Calu3 (cell line): ENCODE measurements at places on chromosomes 4 and X.
A peak's percentile ranks its signal among the peaks of the same experiment; 100 is the strongest.

GRCh38 chr4:36168127-36168878, 76.0 kb downstream of the ARAP2 start:
- DNase-seq: no peak

DNA sequence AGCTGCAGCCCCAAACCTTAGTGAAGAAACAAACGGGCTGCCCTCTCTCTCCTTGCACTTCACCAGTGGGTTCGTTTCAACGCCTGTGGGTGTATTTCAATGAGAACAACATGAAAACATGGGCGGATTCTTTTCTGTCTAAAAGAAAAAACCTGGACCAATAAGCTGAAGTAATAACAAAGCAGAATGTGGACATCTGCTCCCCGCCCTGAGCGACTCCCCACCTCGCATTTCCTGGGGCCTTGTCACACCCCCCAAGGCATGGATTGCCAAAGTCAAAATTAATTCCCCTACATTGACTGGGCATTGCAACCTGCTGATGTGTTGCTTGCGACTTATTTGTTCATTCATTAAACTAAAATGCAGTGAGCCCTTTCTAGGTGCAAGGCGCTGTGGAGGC, 142.9 kb downstream of the BCOR start:
- DNase-seq: no peak

- DNase-seq: no peak
Measured at GRCh38 chr4:154741922-154742850, 1.6 kb upstream of the LRAT start.

DNA sequence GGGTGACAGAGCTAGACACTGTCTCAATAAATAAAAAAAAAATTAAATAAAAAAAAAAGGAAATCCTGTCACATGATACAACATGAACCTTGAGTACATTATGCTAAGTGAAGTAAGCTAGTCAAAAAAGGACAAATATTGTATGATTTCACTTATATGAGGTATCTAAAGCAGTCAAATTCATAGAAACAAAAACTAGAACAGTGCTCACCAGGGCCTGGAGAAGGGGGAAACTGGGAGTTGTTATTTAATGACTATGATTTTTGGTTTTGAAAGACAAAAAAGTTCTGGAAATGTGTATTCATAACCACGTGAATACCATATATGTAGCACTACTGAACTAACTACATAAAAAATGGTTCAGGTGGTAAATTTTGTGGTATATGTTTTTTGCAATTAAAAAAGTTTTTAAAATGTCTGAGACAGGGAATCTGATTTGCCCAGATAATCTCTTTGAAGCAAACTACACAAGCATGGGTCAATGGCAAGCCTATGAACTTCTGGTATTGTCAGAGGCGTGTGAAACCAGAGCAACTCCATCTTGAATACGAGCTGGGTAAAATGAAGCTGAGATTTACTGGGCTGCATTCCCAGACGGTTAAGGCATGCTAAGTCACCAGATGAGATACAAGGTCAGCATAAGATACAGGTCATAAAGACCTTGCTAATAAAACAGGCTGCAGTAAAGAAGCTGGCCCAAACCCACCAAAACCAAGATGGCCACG, 42.3 kb downstream of the ANAPC10 start:
- DNase-seq: no peak

DNA sequence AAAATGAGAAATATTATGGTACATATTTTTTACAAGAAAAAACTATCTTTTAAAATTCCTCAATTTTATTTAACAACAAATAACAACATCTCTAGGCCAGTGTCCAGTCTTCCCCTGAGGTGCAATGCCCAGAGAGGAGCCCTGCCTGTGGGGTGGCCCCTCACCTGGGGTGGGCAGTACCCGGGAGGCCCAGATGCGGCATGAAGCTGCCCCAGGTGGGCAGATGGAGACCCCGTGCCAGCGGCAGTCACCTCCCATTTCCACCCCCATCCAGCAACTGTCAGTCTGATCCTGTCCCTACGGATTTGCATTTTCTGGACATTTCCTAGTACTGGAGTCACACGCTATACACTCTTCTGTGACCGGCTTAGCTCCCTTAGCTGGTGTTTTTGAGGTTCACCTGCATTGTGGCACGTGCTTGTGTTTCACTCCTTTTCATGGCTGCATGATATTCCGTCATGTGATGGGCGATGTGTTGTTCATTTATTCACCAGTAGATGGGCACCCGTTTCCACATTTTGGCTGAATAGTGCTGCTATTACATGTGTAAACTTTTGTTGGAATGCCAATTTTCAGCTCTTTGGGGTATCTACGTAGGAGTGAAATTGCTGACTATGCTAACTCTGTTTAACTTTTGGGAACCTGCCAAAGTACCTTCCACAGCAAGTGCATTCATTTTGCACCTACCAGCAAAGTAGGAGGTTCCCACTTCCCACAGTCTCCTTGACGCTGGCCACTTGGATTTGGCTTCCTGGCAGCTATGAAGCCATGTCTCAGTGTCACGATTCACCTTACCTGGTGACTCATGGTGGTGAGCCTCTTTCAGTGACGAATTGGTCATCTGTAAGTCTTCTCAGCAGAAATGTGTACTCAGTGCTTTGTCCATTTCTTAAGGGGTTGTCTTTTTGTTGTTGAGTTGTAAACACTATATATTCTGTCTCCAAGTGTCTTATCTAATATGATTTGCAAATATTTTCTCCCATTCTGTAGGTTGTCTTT, 11.7 kb upstream of the MAEA start:
- DNase-seq: no peak

- DNase-seq: no peak
Measured at GRCh38 chr4:108432418-108432817, 188.0 kb upstream of the RPL34 start.

DNA sequence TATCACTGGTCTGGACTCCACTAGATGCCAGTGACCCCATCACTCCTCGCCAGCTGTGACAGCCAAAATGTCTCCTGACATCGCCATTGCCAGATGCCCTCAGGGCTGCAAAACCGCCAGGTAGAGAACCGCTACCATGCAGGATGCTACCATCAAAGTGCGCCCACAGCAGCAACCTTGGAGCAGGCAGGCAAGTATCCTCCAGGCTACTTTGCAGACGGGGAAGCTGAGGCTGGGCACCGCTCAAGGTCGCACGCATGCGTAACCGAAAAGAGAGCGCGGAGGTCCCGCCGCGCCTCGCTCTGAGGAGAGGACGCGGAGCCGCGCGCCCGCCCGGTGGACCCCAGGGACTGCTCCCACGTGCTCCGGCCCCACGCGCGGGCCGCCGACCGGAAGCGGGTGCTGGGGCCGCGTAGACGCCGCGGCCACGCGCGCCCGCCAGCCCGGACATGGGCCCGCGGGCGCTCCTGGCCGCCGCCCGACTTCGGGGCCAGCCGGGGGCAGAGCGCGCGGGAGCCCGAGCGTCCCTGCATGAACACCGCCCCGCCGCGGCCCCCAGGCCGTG, at the start of gene STS:
Gene STS (plus strand): TSS at position 300 of the 565 bp plus-strand sequence. CDS start 105,488 bp downstream, outside the sequence.
- peak; percentile 20 for DNase-seq

GRCh38 chr4:165476214-165477098, 97.6 kb downstream of the CPE start:
- DNase-seq: peak; percentile 57

- no peak for DNase-seq
Measured at GRCh38 chr4:180394312-180394711, 1848.9 kb upstream of the TENM3 start.

DNA sequence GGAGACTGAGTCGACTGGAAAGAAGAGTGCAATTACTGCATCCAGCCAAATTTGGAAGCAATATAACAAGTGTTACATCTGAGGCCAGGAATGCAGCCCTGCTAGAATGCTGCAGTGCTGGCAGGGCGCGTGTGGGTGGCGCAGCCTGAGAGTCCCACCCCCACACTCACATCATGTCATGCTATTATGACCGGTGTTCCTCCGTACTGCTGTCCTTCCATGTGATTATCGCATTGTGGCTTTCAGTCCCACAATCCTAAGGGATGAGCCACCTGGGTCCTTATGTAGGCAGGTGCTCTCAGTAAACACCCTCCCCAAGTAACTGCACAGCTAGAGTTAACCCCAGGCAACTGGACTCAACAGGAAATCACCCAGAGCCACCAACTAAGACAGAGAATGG, 122.6 kb upstream of the CPEB2 start:
- no peak for DNase-seq

DNA sequence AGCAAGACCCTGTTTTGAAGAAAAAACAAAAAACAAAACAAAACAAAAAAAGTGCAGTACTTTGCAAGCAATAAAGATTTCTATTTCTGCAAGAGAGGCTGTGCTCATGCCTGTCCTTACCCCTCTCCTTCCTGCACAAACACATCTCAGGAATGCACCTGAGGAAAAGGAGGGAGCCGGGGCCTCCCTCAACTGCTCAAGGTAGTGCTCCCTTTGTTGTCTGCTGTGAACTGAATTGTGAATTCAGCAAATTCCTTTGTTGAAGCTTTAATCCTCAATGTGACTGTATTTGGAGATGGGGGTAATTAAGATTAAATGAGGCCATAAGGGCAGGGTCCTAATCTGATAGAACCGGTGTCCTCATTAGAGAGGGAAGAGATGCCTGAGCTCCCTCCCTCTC, 13.9 kb downstream of the FTSJ1 start:
- no peak for DNase-seq

DNA sequence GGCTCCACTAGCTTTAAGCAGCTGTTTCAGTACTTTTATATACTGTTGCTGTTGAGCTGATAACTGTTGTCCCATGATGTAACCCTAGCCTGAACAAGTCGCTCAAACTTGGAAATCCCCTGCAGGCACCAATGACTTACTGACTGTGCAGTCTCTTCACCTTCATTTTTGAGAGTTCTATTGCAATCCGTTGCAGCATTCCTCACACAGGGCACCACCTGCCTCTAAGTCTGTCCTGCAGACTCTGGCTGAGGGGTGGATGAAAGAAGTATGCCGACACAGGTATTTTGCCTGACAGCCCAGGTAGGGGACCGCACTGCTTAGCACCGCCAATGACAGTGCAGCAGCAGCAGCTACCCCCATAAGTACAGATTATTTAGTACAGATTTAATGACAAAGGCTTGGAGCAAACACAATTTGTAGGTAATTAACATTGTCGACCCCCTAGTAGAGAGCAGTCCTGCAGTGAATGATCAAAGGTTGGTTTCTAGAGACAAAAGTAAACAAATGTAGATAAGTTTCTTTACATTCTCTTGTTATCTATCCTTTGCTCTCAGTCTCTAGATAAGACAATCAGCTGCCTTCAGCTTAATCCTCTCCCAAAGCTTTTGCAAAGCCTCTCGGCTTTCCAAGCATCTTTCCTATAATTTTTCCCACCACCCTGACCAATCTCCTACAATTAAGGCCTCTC, 205.0 kb downstream of the PABPC4L start:
- no peak for DNase-seq

DNA sequence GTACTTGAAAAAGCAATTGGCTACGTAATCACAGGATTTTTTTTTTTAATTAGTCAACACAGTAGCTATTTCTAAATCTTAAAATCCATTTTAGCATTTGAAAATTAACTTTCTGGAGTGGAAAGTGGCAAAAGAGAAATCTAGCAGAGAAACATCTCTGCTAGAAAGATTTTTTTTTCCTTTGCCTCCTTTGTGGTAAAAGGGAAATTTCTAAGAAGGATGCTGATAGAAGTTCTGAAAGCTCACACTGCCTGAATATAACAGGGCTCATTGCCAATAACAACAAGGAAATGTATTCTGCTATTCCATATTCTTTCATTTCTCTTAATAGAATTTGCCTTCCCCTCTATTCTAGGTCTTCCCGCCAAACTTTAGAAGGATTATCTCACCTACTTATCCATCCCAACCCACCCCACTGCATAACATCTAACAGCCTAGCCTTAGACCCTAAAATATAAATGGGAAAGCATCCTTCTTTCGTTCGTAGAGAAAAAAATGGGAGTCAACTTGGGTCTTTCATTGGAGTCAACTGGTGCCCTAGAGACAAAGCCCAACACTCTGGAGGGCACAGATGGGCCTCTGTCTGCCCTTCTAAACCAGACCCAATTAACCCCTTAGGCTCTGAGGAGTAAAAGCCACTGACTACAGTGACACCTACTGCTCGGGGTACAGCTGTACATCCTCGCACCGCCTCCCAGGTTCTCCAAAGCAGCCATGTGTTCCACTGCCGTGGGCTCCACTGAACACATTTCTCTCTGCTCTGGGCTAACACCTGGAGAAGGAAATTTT, 103.9 kb downstream of the MAML3 start:
- no peak for DNase-seq

DNA sequence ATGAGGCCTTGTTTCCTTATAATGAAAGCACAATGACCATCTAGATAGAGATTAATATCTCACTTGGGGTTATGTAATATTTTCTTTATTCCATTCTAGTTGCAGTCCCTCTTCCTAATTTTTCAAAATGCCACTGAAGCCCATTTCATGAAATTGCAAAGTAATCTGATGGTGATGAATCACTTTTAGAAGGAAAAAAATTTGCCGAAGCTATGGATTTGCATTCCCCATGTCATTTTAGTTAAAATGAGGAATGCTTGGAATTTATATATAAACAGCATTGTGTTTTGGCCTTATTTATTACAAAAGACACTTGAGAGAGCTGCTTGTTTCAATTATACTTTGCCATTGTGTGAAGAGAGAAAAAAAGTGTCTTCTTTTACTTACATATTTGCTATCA, 241.7 kb upstream of the TEX13A start:
- no peak for DNase-seq

DNA sequence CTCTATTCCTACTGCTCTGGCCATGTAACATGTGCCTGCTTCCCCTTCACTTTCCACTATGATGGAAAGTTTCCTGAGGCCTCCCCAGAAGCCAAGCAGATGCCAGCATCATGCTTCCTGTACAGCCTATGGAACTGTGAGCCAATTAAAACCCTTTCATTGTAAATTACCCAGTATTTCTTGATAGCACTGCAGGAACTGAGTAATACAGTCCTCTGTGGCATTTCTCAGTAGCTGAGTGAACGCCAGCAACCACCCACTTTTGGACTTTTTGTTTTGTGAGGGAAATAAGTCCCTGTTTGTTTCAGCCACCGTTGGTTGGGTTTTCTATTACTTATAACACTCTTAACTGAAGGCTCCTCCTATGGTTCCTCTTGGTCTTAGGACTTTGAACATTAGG, 104.1 kb downstream of the C4orf51 start:
- no peak for DNase-seq

DNA sequence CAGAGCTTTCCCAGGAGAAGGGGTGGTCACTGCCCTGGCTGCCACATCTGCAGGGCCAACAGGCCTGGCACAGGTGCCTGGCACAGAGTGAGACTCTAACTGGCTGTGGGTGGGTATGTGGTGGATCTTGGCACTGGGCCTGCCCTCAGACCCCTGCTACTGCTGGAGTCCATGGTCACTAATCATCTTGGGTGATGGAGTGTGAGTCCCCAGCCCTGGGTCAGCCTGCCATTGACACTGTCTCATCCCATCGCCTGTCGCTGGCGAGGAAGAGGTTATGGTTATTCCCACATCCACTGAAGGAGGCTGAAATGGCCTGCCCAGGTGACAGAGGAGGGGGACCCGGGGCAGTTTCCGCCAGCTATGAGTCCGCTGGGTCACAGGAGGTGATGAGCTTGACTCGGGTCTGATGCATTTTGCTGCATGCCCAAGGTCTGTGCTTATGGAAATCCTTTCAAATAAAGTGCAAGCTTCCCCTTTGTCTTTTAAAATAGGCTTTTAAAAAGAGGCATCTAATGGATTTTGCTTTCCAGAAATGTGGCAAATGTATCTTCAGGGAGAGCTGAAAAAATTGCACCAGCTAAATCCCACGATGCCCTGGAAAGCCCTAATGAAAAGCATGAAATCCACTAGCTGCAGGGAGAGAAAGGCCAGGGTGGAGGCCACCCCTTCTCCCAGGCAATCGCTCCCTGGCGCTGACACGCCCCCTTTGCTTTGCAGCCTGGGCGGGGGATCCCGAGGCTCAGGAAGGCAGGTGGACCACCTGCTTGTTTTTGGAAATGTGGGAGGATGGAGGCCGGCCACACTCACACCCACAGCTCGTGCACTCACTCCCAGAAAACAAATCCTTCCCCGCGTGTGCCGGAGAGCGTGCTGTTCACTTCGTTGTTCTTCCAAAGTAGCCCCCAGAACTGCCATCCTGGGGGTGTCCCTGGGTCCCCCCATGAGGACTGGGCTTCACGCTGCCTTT, 54.9 kb downstream of the ABLIM2 start:
- no peak for DNase-seq
